ENCODE measurements at places on chromosomes 16 and 17. TPM values are rescaled to one million over a fixed set of nuclear protein-coding genes. Genes with fewer than 3 reads are reported as not detected.
A peak's percentile ranks its signal among the peaks of the same experiment; 100 is the strongest.

KRTAP1-5 gene
- polyA plus RNA-seq = not detected

DNA sequence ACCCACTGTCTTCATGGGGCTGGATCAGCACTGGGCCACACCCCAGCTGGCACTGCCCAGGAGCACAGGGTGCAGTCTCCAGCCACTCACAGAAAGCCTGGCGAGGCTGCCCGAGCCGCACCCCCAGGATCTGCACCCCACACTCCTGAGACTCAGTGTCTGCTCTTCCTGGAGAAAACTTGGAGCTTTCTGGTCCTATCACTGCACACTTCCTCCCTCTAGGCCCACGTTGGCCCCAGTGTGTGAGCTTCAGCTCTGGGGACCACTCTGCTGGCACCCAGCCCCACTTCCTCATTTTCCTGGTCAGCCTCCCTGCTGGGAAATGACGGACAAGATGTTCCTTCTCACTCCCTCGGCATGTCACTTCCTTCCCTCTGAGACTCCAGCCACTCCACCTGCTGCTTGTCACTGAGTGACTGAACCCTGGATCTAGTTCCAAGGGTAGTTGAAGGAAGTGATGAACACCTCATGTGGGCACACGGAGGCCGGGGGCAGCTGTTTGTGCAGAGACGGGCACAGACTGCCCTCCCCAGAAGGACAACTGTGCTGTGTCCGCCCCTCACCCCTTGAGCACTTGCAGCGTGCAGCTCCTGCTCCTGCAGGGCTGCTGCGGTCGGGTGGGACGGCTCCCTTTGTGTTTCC is 29.0 kb downstream of the ZC3H18 start:
- H3K27me3 ChIP-seq = no peaks in the 10 kb centered on the region
- peaks cover 5% of the 10 kb centered on the region for H3K4me1 ChIP-seq
- peaks cover 61% of the 10 kb centered on the region for H3K36me3 ChIP-seq
- H3K4me3 ChIP-seq = no peak overlapping the region
- DNase-seq = peak; percentile 88
- peak overlapping the region; percentile 45 for H3K27ac ChIP-seq

DNA sequence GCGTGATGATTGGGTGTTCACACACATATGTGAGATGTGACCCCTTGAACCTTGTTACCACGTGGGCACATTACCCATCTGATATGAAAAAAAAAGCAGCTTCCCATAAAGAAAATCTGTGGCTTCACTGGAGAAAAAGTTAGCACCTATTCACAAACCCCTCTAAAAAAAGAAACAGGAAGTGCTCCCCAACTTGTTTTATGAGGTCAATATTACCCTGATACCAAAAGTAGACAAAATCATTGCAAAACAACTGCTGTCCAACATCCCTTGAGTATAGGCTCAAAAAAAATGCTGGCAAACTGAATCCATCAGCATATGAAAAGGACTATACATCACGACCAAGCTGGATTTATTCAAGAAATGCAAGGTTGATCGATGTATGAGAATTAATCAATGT is 99.7 kb upstream of the RBL2 start:
- no peak overlapping the region for H3K27ac ChIP-seq
- H3K27me3 ChIP-seq = no peaks in the 10 kb centered on the region
- no peaks in the 10 kb centered on the region for H3K36me3 ChIP-seq

NPB gene
- polyA plus RNA-seq = not detected

PRR14 gene
- polyA plus RNA-seq = 51.4 TPM

DNA sequence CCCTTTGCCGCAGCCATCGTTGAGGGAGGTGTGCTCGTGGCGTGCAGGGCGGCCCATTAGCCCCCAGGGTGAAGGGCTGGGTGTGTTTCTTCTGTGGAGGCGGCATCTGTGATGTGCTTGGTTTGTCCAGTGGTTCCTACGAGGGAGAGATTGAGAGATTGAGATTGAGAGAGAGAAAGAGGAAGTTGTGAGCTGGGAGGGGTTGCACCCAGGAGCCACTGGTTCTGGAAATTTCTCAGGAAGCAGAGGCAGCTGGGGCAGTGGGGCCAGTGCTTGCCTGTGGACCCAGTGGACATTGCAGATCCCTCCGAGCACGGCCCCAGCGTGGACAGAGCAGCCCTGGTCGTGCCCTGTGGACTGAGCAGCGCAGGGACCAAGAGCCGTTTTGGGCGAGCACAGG is 72.0 kb upstream of the ZNF750 start:
- H3K27me3 ChIP-seq = no peaks in the 10 kb centered on the region
- no peak for DNase-seq
- no peak overlapping the region for H3K4me3 ChIP-seq
- no peaks in the 10 kb centered on the region for H3K4me1 ChIP-seq
- no peak overlapping the region for H3K27ac ChIP-seq

C17orf67 gene
- polyA plus RNA-seq = not detected

DNA sequence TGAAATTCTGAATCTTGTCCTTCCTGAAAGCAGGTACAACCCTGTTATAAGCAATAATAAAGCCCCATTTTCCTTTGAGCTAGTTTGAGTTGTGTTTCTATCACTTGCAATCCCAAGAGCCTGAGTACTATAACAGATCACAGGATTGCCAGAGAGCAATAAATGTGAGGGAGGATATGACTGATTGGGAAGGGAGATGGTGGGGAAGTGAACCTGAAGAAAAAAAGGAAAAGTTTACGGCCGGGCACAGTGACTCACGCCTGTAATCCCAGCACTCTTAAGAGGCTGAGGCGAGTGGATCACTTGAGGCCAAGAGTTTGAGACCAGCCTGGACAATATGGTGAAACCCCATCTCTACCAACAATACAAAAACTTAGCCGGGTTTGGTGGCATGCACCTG is 80.4 kb downstream of the COX10 start:
- H3K27ac ChIP-seq = no peak overlapping the region
- no peaks in the 10 kb centered on the region for H3K36me3 ChIP-seq
- no peak for DNase-seq

DNA sequence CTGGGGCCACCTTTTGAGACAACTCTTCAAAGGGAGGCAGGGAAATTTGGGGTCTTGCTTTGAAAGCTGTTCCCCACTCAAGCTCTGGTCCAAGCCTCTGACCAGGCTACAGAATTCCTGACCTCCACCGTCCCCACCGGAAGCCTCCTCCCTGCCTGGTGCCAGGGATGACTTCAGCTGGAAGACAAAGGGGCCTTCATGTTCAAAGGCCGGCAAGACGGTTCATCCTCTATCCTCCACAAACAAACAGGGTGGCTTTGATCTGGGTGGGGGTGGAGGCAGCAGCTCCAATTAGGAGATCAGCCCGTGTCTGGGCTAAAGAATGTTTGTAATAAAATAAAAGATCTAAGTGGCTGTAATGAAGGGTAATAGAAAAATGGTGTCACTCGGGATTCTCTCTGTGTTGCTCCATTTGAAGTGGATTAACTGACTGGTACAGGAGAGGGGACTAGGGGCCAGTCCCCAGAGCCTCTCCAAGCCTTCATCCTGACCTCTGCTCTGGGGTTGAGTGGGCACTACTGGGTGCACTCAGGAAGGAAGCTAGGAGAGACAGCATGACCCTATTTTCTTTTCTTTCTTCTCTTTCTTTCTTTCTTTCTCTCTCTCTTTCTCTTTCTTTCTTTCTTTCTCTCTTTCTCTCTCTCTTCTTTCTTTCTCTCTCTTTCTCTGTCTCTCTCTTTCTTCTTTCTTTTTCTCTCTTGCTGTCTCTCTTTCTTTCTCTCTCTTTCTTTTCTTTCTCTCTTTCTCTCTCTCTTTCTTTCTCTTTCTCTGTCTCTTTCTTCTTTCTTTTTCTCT is 27.5 kb upstream of the NKD1 start:
- no peaks in the 10 kb centered on the region for H3K4me1 ChIP-seq
- no peak overlapping the region for H3K4me3 ChIP-seq
- H3K36me3 ChIP-seq = no peaks in the 10 kb centered on the region
- H3K27me3 ChIP-seq = no peaks in the 10 kb centered on the region

- peaks cover 45% of the 10 kb centered on the region for H3K4me1 ChIP-seq
- H3K27me3 ChIP-seq = no peaks in the 10 kb centered on the region
- peak overlapping the region; percentile 67 for H3K27ac ChIP-seq
- no peaks in the 10 kb centered on the region for H3K36me3 ChIP-seq
- no peak overlapping the region for H3K4me3 ChIP-seq
- DNase-seq = no peak
These were observed 13.2 kb downstream of the TOM1L2 start for GRCh38 chr17:17958982-17959381.

DNA sequence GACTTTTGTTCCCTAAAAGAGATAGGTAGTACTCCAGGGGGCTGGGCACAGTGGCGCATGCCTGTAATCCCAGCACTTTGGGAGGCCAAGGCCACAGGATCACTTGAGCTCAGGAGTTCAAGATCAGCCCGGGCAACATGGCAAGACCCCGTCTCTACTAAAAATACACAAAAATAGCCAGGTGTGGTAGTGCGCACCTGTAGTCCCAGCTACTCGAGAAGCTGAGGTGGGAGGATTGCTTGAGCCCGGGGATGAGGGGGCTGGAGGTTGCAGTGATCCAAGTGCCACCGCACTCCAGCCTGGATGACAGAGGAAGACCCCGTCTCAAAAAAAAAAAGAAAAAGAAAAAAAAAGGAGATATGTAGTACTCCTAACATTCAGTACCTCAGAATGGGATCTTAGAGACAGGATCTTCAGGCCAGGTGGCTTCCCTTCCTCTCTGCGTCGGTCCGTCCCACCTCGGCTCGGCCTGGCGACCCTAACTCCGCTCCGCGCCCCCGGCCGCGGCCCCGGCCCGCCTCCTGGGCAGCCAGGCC is 89.6 kb downstream of the CDC27 start:
- no peak for DNase-seq
- H3K27me3 ChIP-seq = no peaks in the 10 kb centered on the region
- peaks cover 12% of the 10 kb centered on the region for H3K4me1 ChIP-seq
- peak overlapping the region; percentile 94 for H3K4me3 ChIP-seq
- no peaks in the 10 kb centered on the region for H3K36me3 ChIP-seq

TBC1D3D gene
- not detected for polyA plus RNA-seq

GRCh38 chr16:77760800-77761199 is 27.6 kb upstream of the VAT1L start:
- DNase-seq = no peak
- no peaks in the 10 kb centered on the region for H3K36me3 ChIP-seq
- H3K4me3 ChIP-seq = no peak overlapping the region
- H3K4me1 ChIP-seq = peaks cover 9% of the 10 kb centered on the region

- H3K4me3 ChIP-seq = no peak overlapping the region
- H3K27ac ChIP-seq = no peak overlapping the region
- H3K4me1 ChIP-seq = no peaks in the 10 kb centered on the region
- H3K36me3 ChIP-seq = no peaks in the 10 kb centered on the region
These were observed 31.3 kb upstream of the SLC39A11 start for GRCh38 chr17:73123606-73124320.

DNA sequence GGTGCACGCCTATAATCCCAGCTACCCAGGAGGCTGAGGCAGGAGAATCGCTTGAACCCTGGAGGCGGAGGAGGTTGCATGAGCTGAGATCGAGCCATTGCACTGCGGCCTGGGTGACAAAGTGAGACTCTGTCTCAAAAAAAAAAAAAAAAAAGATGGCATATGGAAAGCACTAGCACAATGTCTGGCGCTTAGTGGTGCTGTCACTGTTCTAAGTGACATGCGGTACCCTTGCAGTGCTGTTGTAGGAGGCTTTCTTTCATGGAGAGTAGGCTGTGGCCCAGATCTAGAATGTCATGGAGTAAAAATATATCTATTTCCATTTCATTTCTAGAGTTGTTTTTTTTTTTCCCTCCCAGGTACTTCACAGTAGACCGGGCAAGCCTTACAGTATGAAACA is 14.6 kb upstream of the METTL9 start:
- no peak overlapping the region for H3K27ac ChIP-seq
- no peak for DNase-seq
- no peak overlapping the region for H3K4me3 ChIP-seq
- H3K27me3 ChIP-seq = no peaks in the 10 kb centered on the region
- no peaks in the 10 kb centered on the region for H3K36me3 ChIP-seq
- H3K4me1 ChIP-seq = no peaks in the 10 kb centered on the region

DNA sequence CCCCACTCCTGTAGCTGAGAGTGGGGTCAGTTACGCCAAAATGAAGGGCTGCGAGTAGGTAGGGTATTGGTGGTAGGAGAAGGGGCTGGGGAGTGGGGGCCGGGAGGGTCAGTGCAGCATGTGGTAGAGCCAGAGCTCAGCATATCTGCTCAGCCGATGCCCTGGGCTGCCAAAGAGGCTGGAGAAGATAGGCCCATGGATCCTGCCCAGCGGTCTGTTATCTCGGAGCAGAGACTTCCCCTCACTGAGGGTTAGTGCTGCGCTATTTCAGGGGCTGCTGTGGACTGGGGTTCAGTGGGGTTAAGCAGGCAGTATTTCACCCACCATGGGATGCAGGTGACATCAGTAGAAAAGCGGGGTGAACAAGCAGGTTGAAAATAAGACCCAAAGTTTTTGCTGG is 19.7 kb downstream of the RHBDL3 start:
- no peak overlapping the region for H3K4me3 ChIP-seq
- no peaks in the 10 kb centered on the region for H3K4me1 ChIP-seq
- no peak overlapping the region for H3K27ac ChIP-seq
- H3K36me3 ChIP-seq = no peaks in the 10 kb centered on the region
- H3K27me3 ChIP-seq = no peaks in the 10 kb centered on the region

DNA sequence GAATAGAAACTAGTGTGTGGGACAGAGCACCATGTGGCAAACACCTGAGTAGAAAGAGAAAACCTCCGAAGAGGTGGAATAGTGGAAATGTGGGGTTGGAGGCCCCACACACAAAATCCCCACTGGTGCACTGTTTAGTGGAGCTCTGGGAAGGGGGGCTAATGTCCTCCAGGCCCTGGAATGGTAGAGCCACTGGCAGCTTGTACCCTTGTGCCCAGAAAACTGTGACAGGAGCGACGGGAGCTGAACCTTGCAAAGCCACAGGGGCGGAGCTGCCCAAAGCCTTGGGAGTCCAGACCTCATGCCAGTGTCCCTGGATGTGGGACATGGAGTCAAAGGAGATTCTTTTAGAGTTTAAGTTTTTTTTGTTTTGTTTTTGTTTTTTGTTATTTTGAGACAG is 50.6 kb downstream of the RNF112 start:
- H3K4me1 ChIP-seq = peaks cover 44% of the 10 kb centered on the region
- peak overlapping the region; percentile 30 for H3K27ac ChIP-seq
- DNase-seq = no peak
- no peaks in the 10 kb centered on the region for H3K27me3 ChIP-seq

CD7 gene
- 4.6 TPM for polyA plus RNA-seq

SRCIN1 gene
- polyA plus RNA-seq = not detected

FOXN1 gene
- polyA plus RNA-seq = 0.38 TPM

GRCh38 chr17:68562736-68563135 is 38.4 kb downstream of the FAM20A start:
- no peak for DNase-seq
- H3K36me3 ChIP-seq = no peaks in the 10 kb centered on the region
- no peaks in the 10 kb centered on the region for H3K4me1 ChIP-seq
- H3K27me3 ChIP-seq = no peaks in the 10 kb centered on the region
- H3K27ac ChIP-seq = no peak overlapping the region

- no peak overlapping the region for H3K4me3 ChIP-seq
- peak; percentile 87 for DNase-seq
- H3K36me3 ChIP-seq = peaks cover 11% of the 10 kb centered on the region
- peak overlapping the region; percentile 62 for H3K27ac ChIP-seq
- H3K4me1 ChIP-seq = peaks cover 14% of the 10 kb centered on the region
- no peaks in the 10 kb centered on the region for H3K27me3 ChIP-seq
These were observed 56.5 kb downstream of the RNF213 start for GRCh38 chr17:80316927-80317705.
